ENCODE measurements at places on chromosomes 12 and 14.

- no peak for DNase-seq
Measured at GRCh38 chr12:52232674-52233461, at the start of gene KRT7. Gene KRT7, plus strand, starts transcription at chr12:52233243. Its CDS starts 54 bp downstream, at chr12:52233297.

DNA sequence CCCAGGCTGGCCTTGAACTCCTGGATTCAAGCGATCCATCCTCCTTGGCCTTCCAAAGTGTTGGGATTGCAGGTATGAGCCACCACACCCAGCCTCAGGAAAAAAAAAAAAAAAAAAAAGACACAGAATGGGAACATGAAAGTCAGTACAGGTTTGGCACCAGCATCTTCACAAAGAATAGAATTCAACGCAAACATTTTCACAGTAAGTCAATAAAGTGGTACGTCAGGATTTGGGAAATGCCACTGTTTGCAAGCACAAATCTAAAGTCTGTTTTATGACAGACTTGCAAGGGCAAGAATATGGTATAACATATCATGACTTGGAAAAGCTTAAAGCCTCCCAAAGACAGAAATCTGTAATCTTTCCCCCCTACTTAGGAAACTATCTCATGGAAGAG is 34.9 kb upstream of the WDR89 start:
- no peak for DNase-seq

DNA sequence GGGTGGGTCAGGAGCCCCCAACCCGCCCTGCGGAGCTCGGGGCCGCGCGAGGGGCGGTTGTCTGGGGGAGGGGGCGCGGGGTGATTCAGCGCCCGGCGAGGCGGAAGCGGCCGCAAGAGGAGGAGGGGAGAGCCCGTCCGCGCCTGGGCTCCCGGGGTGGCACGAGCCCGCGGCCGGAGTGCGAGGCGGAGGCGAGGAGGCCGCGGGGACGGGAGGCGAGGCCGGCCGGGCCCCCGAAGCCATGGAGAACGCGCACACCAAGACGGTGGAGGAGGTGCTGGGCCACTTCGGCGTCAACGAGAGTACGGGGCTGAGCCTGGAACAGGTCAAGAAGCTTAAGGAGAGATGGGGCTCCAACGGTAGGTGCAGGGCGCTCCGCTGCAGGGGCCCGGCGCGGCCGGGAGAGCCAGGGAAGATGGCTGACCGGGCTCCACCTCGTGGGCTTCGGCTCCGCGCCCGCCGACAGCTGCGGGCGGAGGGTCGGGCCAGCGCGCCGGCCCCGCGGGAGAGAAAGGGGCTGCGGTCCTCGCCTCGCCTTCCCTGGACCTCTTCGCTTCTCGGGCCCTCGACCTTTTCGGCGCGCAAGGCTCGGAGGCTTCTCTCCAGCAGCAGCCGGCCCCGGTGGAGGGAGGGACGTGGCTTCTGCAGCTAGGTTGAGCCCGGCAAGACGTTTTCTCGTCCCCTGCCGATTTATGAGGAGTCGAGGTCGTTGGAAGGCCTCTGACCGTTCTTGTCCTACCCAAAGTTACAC is 677 bp downstream of the ATP2A2 start:
- peak; percentile 43 for DNase-seq

GRCh38 chr12:119409043-119409442 is 74.5 kb downstream of the CCDC60 start:
- no peak for DNase-seq

DNA sequence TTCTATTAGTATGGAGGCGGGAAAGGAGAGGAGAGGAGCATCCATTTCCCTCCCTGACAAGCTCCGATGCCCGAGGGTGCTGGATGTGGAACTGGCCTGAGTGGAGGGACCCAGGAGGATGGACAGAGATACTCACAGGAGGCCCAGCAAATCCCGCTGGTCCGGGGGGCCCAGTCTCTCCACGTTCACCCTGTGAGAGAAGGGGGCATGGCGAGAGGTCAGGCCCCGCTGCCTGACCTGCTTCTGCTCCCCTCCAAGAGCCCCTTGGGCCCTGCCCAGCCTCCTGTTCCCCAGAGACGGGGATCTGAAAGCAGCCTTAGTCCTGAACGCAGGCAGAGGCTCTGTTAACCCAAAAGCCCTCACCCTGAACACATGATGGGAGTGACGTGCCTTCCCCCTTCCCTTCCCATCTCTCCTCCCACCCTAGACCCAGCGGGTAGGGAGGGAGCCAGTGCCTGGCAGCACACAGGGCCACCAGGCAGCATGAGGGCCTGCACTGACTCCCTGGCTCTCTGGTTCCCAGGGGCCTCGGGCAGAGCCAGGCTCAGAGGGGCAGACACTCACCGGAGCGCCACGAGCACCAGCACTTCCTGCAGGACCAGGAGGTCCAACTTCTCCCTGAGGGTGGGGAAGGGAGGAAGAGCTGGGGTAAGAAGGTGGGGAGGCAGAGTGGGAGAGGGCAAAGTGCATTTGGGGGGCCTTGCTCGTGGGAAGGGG is 17.5 kb downstream of the TMEM106C start:
- DNase-seq: no peak

DNA sequence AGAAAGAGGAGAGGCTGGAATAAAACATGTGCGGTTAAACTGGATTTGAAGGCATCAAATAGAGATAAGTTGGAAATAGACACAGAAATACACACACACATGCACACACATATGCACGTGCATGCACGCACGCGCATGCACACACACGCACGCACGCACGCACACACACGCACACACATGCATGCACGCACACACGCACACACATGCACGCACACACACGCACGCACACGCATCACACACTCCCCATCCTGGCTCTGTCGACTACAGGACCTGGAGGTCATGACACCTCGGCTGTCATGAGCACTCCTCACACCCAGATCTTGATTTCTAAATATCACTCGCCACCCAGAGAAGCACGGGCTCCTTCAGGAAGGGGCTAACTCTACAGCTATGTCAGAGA is 51.8 kb downstream of the RIMBP2 start:
- no peak for DNase-seq

DNA sequence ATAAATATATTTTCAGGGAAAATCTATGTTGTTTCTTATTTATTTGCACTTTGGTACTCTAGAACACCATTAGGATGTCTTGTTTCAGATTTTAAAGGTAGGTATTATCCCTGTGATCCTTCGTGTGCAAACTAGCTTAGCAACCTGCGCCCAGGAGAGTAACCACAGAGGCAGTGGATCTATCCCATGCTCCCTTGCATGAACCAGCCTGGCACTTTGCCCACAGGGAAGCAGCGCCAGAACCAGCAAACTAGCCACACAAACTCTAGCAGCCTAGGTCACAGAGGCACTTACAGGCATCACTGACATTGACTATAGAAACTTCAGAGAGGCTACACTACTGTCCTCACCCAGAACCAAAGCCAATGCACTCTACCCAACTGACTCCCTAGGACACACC is 76.1 kb downstream of the TSHR start:
- no peak for DNase-seq

DNA sequence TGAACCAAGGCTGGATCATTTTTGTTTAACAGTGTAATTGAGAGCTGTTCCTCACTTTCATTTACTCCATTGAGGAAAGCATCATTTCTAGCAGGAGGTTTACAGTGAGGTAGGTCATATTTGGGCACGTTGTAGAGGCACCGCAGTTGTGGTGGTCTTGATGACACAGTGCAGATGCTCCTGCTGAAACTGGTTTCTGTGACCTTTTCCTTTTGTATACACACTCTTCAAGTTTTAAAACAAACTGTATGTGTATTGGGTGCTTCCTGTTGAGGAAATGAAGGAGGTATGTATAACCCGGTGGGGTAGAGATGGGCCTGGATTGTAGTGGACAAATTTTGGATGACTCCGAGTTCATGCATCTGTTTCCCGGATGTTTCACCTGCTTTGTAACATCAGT is 456.3 kb upstream of the RGS6 start:
- no peak for DNase-seq

Measured in activated CD8-positive, alpha-beta memory T cell treated with anti-CD3 and anti-CD28 coated beads, Interleukin-2, amount 50 U/mL, for 4 hours (primary cell).